ENCODE measurements at places on chromosomes 12 and 14. TPM values are rescaled to one million over a fixed set of nuclear protein-coding genes. Genes with fewer than 3 reads are reported as not detected.

- DNase-seq: no peak
Observed at GRCh38 chr12:3311027-3311402, 180.0 kb upstream of the PRMT8 start.

- no peak for DNase-seq
Observed at GRCh38 chr12:66014818-66015217, 115.7 kb downstream of the LLPH start.

GRCh38 chr14:76391981-76392690 is 16.2 kb downstream of the ESRRB start:
- DNase-seq: no peak

Gene GAS2L3
- 2.8 TPM for total RNA-seq

Gene ZNF705A
- total RNA-seq: not detected
